ENCODE measurements at places on chromosomes 5 and 9. TPM values are rescaled to one million over a fixed set of nuclear protein-coding genes. Genes with fewer than 3 reads are reported as not detected.

DNA sequence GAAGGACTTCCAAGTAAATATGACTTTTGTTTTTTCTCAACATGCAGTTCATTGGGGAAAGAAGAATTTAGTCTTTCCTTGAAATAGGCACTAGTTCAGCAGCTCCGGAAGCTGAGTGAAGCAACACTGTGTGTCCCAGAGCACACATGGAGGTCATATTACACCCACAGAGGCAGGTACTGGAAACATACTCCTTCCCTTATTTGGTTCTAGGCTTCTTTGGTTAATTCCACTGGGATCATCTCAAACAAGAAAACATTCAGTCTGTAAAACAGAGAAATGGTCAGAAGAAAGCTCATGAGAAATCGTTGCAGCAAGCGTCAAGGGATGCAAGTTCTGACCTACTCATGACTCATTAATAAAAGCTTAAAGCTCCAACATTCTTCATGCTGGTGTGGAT lies 175.1 kb upstream of the PCSK5 start:
- H3K4me3 ChIP-seq: no peak overlapping the region
- H3K36me3 ChIP-seq: no peaks in the 10 kb centered on the region
- DNase-seq: no peak

DNA sequence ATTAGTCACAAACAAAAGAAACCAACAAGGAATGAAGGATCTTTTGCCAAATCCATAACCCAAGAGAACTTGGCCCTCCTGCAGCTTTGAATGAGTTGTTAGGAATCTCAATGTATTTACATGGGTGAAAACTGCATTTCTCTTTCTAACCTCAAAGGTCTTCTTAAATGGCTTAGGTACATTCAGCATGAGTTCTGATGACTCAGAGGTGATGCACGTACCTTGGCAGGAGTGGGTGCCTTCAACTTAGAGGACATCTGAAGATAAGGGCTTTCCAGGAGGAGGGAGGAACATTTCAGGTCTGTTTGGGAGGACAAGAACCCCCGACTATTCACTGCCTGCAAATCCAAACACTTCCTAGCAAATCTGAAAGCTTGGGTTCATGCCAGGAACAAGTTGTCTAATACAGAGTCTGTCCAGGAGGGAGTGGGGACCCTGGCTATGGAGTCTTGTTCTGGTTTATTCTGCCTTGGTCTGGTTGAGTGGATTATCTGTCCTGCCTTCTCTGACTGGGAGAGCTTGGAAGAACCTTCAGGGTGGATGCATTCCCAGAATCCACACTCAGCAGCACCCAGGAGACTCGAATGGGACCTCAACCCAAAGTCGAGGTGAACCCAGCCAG lies 65.7 kb downstream of the IRX2 start:
- no peak overlapping the region for H3K27ac ChIP-seq

DNA sequence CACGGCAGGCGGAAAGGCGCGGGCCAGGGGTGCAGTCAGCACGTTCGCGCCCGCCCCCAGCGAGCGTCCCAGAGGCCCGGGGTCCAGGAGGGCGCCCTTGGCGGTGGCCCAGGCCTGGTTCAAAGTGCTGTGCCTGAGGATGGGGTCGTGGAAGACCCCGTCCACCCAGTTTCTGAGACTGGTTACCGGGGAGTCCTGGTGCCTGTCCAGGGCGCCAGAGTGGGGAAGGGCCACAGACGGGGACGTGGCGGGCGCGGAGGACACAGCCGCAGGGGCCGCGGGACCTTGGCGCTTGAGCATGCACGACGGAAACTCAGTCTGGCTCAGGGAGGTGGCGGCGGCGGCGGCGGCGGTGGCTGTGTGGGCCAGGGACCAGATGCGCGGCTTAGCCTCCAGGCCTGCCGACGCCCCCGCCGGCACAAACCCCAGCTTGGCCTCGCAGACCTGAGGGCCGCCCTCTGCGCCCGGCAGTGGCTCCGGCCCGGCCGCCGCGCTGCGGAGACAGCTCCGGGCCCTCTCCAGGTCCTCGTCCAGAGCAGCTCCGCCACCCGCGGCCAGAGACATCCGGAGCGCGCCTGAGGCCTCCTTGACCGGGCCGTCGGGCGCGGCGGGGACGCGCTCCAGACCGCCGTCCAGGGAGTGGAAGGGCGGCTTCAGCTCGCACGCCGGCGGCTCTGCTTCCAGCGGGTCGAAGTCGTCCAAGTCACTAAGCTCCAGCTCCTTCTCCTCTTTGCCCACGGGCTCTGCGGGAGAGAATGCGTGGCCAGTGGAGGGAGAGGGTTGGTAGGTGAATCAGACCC lies 4.5 kb downstream of the IRX4 start:
- no peaks in the 10 kb centered on the region for H3K36me3 ChIP-seq
- H3K27ac ChIP-seq: no peak overlapping the region
- no peaks in the 10 kb centered on the region for H3K4me1 ChIP-seq
- H3K4me3 ChIP-seq: no peak overlapping the region
- peaks cover 65% of the 10 kb centered on the region for H3K27me3 ChIP-seq

DNA sequence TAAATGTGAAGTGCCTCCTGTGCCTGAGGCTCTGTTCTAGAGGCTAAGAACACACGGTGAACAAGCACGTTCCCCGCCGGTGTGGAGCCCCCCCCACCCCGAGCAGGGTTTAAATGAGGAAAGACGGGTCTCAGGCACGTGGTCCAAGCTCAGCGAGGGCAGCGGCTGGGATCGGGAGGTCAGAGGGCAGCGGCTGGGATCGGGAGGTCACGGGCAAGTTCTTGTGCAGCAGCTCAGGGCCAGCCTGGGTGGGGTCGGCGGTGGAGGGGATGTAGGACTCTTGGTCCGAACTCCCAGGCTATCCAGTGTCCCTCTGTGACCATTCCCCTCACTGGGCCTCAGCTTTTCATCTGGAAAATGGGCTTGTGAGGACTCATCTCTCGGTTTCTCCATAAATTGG lies 2.7 kb upstream of the GBGT1 start:
- no peak overlapping the region for H3K27ac ChIP-seq
- H3K27me3 ChIP-seq: peaks cover 5% of the 10 kb centered on the region
- no peaks in the 10 kb centered on the region for H3K36me3 ChIP-seq
- DNase-seq: no peak
- H3K4me1 ChIP-seq: peaks cover 3% of the 10 kb centered on the region

DNA sequence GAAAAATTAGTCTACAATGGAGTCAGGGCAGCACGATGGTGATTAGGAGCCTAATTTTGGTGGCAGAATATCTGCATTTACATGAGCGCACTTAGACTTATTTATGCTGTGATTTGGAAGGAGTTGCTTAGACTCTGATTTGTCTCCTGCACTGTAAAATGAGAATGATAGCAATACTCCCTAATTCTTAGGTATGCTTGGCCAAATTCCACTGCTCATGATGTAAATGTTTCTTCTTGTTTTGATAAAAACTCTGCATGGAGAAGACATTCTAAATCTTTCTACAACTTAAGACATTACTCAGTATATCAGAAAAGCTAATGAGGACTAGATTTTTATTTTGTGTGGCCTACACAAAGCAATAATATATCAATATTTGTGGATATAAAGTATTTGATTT lies 205.4 kb downstream of the CDH18 start:
- no peak overlapping the region for H3K4me3 ChIP-seq
- H3K27ac ChIP-seq: no peak overlapping the region
- H3K27me3 ChIP-seq: no peaks in the 10 kb centered on the region
- H3K4me1 ChIP-seq: no peaks in the 10 kb centered on the region
- no peak for DNase-seq
- no peaks in the 10 kb centered on the region for H3K36me3 ChIP-seq

DNA sequence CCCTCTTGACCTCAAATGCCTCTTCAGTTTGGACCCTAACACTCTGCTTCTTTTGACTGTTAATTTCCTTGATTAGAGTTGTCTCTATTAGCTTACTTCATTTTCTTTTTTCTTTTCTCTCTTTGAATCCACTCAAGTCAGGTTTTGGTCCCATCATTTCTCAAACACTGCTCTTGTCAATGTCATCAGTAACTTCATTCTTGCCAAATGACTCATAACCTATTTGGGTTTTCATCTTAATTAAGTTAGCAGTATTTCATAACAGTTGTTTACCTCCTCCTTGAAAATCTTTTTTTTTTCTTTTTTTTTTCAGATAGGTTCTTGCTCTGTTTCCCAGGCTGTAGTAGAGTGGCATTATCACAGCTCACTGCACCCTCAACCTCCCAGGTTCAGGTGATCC lies 119.6 kb downstream of the PARP8 start:
- no peak for DNase-seq
- H3K4me3 ChIP-seq: no peak overlapping the region
- peaks cover 2% of the 10 kb centered on the region for H3K4me1 ChIP-seq
- H3K36me3 ChIP-seq: peaks cover 59% of the 10 kb centered on the region

GRCh38 chr5:1345876-1346626 lies 1.2 kb upstream of the CLPTM1L start:
- peak overlapping the region; percentile 83 for H3K27ac ChIP-seq
- no peaks in the 10 kb centered on the region for H3K27me3 ChIP-seq
- H3K36me3 ChIP-seq: peaks cover 21% of the 10 kb centered on the region

GRCh38 chr5:97231025-97231636 lies 48.1 kb upstream of the RIOK2 start:
- H3K27me3 ChIP-seq: peaks cover 9% of the 10 kb centered on the region
- peak; percentile 57 for DNase-seq
- H3K36me3 ChIP-seq: no peaks in the 10 kb centered on the region
- no peak overlapping the region for H3K4me3 ChIP-seq
- H3K4me1 ChIP-seq: no peaks in the 10 kb centered on the region
- no peak overlapping the region for H3K27ac ChIP-seq

GRCh38 chr9:132506977-132507669 lies 75.3 kb upstream of the BARHL1 start:
- peaks cover 8% of the 10 kb centered on the region for H3K27me3 ChIP-seq
- no peak for DNase-seq
- no peaks in the 10 kb centered on the region for H3K36me3 ChIP-seq
- no peak overlapping the region for H3K4me3 ChIP-seq
- peaks cover 14% of the 10 kb centered on the region for H3K4me1 ChIP-seq

DNA sequence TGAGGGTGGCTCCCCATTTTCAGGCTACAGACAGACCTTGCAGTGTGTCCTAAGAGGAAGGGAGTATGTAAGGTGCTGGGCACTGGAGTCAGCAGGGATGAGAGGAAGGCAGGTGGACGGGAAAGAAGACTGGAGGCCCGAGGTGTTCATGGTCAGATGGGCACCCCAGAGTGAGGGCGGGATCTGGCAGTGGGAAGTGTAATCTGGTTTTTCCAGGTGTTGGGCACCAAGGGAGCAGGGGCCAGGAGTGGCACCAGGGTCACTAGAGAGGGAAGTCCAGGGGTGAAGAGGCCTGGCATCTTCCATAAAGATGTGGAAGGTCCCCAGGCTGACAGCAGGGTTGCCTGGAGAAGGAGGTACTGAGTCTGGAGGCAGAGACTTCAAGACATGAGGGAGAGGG lies 29.7 kb downstream of the PITX1 start:
- no peak for DNase-seq
- no peaks in the 10 kb centered on the region for H3K27me3 ChIP-seq
- no peak overlapping the region for H3K4me3 ChIP-seq
- H3K4me1 ChIP-seq: no peaks in the 10 kb centered on the region
- no peaks in the 10 kb centered on the region for H3K36me3 ChIP-seq

DNA sequence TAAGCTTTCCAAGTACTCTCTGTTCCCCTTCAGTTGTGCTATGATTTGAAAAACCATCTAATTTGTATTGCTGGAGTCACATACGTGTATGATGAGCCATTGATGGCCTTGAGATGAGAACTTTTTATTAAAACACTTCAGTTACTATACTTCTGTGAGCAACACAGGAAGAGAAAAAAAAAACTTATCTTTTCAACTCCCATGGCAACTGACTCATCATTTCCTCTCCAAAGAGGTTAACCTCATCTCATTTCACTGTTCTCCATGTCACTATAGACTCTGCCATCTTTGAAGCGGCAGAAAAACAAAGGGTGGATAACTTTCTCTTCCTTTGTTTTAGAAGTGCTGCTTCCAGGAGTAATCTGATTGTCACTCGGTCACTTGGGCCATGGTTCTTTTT lies 104.3 kb upstream of the PCSK1 start:
- H3K4me3 ChIP-seq: peak overlapping the region; percentile 17
- peak overlapping the region; percentile 89 for H3K27ac ChIP-seq
- H3K4me1 ChIP-seq: peaks cover 34% of the 10 kb centered on the region

DNA sequence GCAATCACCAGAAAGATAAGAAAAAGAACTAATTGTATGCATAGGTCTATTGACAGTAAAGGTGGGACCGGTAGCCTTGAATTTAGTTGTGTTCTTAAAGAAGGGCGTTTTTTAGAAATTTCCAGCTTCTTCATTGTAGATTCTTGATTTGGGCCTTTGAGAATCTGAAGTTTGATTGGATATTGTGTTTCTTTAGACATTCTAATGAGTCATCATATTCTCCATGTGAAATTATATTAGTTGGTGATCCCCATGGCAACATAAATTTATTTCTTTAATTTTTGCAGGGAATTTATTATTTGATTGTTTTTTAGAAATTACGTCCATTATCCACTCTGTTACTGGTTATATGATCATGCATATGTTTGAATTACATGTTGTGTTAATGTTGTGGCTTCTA lies 63.6 kb downstream of the MAN2A1 start:
- peaks cover 35% of the 10 kb centered on the region for H3K36me3 ChIP-seq
- no peaks in the 10 kb centered on the region for H3K27me3 ChIP-seq
- DNase-seq: no peak
- H3K4me1 ChIP-seq: no peaks in the 10 kb centered on the region
- H3K27ac ChIP-seq: no peak overlapping the region

GRCh38 chr5:136228136-136228757 lies 35.3 kb upstream of the SMIM32 start:
- H3K27ac ChIP-seq: no peak overlapping the region
- H3K4me1 ChIP-seq: no peaks in the 10 kb centered on the region
- no peak for DNase-seq
- H3K27me3 ChIP-seq: peaks cover 4% of the 10 kb centered on the region
- H3K36me3 ChIP-seq: no peaks in the 10 kb centered on the region
- H3K4me3 ChIP-seq: no peak overlapping the region

- no peaks in the 10 kb centered on the region for H3K4me1 ChIP-seq
- no peaks in the 10 kb centered on the region for H3K36me3 ChIP-seq
- peaks cover 12% of the 10 kb centered on the region for H3K27me3 ChIP-seq
These were observed 720 bp downstream of the TUSC1 start for GRCh38 chr9:25677301-25678146.

DNA sequence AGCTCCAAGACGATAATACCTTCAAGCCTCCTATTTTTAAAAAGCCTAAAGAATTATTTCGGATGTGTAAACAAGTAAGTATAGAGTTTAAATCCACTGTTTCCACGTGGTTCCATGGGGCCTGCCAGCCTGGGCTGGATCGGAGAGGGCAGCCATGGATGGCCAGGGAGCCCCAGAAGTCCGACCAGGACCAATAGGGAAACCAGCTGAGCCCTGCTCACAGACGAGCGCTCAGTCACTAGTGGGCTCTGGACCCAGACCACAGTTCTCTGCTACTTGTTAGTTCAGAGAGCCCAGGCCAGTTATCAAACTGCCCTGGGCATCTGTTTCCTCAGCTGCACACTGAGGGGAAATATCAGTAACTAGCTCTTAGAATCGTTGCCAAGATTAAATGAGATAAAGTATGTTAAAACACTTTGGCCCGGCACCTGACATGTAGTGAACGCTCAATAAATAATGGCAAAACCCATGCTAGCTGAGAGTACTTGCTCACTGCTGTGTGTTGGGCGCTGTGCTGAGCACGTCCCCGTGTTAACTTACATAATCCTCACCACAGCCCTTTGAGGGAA lies 124.8 kb downstream of the RGS3 start:
- no peaks in the 10 kb centered on the region for H3K27me3 ChIP-seq
- no peak for DNase-seq
- H3K36me3 ChIP-seq: peaks cover 28% of the 10 kb centered on the region
- H3K4me1 ChIP-seq: peaks cover 78% of the 10 kb centered on the region
- no peak overlapping the region for H3K4me3 ChIP-seq

- H3K27ac ChIP-seq: no peak overlapping the region
- no peaks in the 10 kb centered on the region for H3K27me3 ChIP-seq
- no peak overlapping the region for H3K4me3 ChIP-seq
These were observed 70.3 kb downstream of the PAPPA start for GRCh38 chr9:116223926-116224325.

Gene DBH
- total RNA-seq: not detected

Gene LCN1
- not detected for total RNA-seq

Gene SHC3
- not detected for total RNA-seq

Gene FOXD4L6
- not detected for total RNA-seq

All from activated CD4-positive, alpha-beta T cell treated with anti-CD3 and anti-CD28 coated beads, Interleukin-2, amount 10 ng/mL, durations not matched to agents 7 days and 5 days (primary cell).